Hepatocyte (in vitro differentiated cells): ENCODE measurements at places on chromosomes 16 and 17. TPM values are rescaled to one million over a fixed set of nuclear protein-coding genes. Genes with fewer than 3 reads are reported as not detected.
A peak's percentile ranks its signal among the peaks of the same experiment; 100 is the strongest.

GRCh38 chr16:17519101-17519955 lies 48.6 kb upstream of the XYLT1 start:
- no peaks in the 10 kb centered on the region for H3K4me1 ChIP-seq
- H3K4me3 ChIP-seq: no peak overlapping the region
- DNase-seq: no peak
- H3K27ac ChIP-seq: no peak overlapping the region

- H3K27me3 ChIP-seq: no peaks in the 10 kb centered on the region
- H3K4me3 ChIP-seq: no peak overlapping the region
- no peaks in the 10 kb centered on the region for H3K4me1 ChIP-seq
- peak; percentile 61 for DNase-seq
- H3K27ac ChIP-seq: no peak overlapping the region
These were observed 47.1 kb downstream of the SPACA3 start for GRCh38 chr17:33038740-33039139.

GRCh38 chr16:49491771-49492761 lies 118.5 kb downstream of the C16orf78 start:
- H3K4me1 ChIP-seq: peaks cover 7% of the 10 kb centered on the region
- no peaks in the 10 kb centered on the region for H3K36me3 ChIP-seq
- H3K27me3 ChIP-seq: no peaks in the 10 kb centered on the region
- H3K4me3 ChIP-seq: no peak overlapping the region
- peak; percentile 63 for DNase-seq

- H3K4me3 ChIP-seq: no peak overlapping the region
- H3K27ac ChIP-seq: no peak overlapping the region
- no peaks in the 10 kb centered on the region for H3K27me3 ChIP-seq
- no peaks in the 10 kb centered on the region for H3K36me3 ChIP-seq
- H3K4me1 ChIP-seq: no peaks in the 10 kb centered on the region
These were observed 97.0 kb downstream of the MRTFB start for GRCh38 chr16:14168146-14168545.

The HBA2 gene
- total RNA-seq: not detected in 2 replicates

- H3K36me3 ChIP-seq: no peaks in the 10 kb centered on the region
- peaks cover 30% of the 10 kb centered on the region for H3K4me1 ChIP-seq
- H3K27ac ChIP-seq: no peak overlapping the region
- H3K27me3 ChIP-seq: no peaks in the 10 kb centered on the region
These were observed 123.7 kb downstream of the SNX29 start for GRCh38 chr16:12100124-12100647.

DNA sequence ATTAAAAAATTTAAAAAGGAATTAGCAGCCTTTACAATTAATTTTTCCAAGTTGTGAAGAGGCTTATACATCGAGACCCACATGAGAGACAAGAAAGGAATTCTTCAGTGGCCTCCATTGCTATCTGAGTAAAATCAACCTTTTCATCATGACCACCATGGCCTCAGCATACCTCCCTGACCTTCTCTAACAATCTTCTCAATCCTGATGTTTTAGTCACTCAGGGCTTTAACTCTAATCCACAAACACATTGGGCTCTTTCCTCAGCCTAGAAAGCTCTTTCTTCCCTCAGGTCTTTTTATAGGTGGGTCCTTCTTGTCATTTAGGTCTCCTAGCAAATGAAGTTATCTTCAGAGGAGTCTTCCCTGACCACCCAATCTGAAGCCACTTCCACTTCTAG lies 46.4 kb downstream of the SPOP start:
- H3K27me3 ChIP-seq: no peaks in the 10 kb centered on the region
- peaks cover 33% of the 10 kb centered on the region for H3K4me1 ChIP-seq
- no peak for DNase-seq
- no peak overlapping the region for H3K27ac ChIP-seq
